ENCODE measurements at places on chromosomes 16 and 17. TPM values are rescaled to one million over a fixed set of nuclear protein-coding genes. Genes with fewer than 3 reads are reported as not detected.

Gene CLEC19A
- not detected for total RNA-seq

Gene TEDC2
- 0.38 TPM for total RNA-seq

Gene ARHGDIG
- not detected for total RNA-seq

Gene DNAH17
- not detected for total RNA-seq

Gene ACE
- total RNA-seq = 2.9 TPM

Gene KCNAB3
- 0.83 TPM for total RNA-seq

- no peak for DNase-seq
Measured at GRCh38 chr17:8019166-8019565, 16.8 kb downstream of the GUCY2D start.

DNA sequence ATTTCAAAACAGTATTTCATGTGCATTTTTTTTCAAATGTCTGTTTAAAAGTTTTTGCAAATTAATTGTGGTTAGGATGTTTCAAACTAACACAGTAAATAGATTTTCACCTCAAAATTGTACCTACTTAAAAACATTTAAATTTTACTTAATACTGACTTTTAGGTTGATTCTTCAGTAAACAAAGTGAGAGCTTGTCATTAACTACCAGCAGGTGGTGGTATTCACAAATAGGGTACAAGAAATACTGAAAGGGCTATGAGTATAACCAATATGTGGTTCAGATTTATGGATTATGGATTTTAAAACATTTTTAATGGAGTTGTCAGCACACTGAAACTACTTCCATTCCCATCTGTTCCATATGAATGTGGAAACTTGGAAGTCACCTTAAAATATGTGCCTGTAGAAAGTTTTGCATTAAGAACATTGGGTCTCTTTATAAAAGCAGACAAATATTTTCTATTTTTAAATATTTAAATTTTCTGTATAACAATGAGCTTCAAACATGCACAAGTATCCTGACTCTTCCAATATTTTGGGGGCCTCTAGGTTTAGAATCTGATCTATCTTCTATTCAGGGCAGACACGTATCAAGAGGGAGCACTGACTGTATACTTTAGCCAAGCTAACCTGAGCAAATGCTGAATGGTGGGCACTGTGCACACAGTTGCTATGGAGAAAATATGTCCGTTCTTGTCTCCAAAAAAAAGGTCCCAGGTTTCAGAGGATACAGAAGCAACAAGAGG is 155.6 kb downstream of the SNX11 start:
- no peak for DNase-seq

DNA sequence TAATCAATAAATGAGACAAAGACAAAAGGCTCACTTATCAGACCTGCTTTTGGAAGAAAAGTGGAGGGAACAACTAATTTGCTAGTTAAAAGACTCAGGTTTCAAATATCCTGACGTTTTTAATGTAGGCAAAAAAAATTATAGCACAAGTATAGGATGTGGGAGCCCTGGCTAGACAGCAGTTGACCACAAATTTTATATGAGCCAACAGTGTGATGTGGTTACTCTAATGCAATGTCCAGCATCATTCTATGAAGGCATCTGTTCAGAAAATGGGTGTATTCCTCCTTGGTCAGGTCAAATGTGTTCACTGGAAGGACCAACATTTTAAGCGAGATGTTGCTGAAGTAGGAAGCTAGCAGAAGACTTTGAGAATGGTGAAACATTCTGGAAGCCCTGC is 237.4 kb downstream of the MAP2K6 start:
- no peak for DNase-seq
